ENCODE measurements at places on chromosomes 3 and 15. TPM values are rescaled to one million over a fixed set of nuclear protein-coding genes. Genes with fewer than 3 reads are reported as not detected.

GRCh38 chr3:7322957-7323669, 462.2 kb downstream of the GRM7 start:
- no peak for DNase-seq

DNA sequence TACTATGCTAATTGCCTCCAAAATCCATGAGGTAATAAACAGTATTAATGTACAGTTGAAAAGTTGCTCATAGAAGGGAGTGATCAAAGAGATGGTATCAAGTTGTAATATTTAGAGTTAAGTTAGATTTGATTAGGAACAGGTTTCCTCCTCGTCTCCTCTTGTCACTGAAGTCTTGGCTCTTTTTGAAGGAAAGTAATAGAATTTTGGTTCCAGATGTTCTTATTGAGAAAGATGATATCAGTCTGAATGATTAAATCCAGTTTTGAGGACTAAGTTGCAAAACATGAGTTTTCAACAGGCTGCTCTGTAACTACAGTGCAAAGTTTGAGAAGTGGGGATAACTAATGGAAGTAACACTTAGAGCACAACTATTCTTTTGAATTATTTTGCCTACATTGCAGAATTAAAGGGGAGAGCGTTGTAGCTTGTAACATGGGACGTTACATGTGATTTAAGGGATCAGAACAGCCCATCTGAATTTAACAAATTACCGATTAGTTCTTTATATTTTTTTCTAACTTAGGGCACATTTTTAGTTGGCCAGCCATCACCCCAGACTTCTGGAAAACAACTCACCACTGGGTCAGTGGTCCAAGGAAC, 48.3 kb downstream of the MAP6D1 start:
- no peak for DNase-seq

TLR9 gene
- not detected for total RNA-seq

DNA sequence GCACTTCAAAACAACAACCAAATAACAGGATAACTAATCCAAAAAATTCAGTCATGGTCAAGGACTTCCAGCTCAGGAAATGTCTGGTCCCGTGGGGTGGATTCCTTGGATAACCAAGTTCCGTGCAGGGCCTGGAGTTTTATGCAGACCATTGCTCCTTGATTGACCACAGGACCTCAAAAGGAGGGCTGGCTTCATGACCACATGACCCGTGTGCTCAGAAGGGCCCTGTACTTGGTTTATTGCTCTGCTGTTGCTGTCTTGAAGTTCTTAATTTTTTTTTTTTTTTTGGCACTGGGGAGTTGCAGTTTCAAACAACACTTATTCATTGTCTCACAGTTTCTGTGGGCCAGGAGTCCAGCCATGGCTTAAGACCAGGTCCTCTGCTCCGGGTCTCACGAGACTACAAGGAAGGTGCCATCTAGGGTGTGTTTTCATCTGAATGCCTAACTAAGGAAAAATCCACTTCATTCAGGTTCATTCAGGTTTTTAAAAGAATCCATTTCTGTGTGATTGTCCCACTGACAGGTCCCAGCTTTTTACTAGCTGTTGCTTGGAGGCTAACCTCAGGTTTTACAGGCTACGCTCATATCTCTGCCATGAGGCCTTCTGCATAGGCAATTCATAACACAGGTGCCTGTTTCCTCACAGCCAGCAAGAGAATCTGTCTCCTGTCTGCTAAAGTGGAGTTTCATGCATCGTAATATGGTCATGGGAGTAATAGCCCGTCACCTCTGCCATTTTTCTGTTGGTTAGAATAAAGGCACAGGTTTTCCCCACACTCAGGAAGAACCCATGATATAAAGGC, 65.3 kb downstream of the FLNB start:
- no peak for DNase-seq

CCK gene
- not detected for total RNA-seq

- no peak for DNase-seq
These were observed 827 bp upstream of the INO80 start for GRCh38 chr15:41116962-41117252.

GRCh38 chr15:101115393-101115785, 136.5 kb downstream of the CHSY1 start:
- DNase-seq = no peak

DNA sequence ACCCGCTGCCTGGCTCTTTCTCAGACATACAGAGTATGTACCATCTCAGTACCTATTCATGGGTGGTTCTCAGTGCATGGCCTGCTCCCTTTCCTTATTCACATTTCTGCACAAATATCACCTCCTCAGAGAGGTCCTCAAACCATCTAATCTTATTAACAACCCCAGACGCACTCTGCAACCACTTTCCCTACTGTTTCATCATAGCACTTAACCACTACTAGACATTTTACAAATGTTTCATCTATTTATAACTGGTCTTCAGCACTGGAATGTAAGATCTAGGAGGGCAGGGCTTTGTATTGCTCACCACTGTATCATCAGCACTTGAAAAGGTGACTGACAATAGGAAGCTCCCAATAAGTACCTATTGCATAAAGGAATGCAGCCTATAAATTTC, 45.1 kb downstream of the TNIK start:
- DNase-seq = no peak

DNA sequence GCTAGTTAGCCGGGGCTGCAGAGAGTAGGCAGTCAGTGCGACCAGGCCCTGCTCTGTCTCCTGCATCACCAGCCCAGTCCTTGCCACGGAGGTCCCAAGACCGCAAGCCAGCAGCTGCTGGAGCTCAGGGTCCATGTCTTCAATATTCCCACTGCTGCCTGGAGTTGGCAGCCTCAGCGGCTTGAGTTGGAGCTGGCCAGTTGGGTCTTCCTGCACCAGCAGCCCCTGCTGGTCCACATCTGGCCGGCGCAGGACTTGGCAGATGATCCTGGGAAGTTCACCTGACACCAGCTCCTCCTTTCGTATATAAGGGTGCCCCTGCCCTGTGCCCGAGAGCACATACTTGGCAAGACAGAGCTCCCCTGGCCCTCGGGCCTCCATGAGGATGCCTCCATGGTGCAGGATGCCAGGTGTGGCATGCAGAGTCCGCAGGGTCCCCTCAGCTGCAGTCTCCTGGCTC, 5.7 kb downstream of the XIRP1 start:
- DNase-seq = no peak

STX19 gene
- total RNA-seq = not detected

DNA sequence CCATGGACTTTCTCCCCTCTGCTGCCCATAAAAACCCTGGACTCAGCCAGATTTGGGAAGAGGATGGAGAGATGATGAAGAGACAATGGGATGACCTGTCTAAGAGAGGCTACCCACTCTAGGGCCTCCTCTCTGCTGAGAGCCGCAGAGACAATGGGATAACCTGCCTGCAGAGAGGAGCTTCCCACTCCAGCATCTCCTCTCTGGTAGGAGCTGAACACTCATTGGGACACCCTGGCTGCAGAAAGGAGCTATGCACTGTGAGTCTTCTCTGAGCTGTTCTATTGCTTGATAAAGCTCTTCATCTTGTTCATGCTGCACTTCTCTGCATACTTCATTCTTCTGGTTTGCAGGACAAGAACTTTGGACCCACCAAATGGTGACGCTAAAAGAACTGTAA, 4.5 kb upstream of the XCR1 start:
- no peak for DNase-seq

DNA sequence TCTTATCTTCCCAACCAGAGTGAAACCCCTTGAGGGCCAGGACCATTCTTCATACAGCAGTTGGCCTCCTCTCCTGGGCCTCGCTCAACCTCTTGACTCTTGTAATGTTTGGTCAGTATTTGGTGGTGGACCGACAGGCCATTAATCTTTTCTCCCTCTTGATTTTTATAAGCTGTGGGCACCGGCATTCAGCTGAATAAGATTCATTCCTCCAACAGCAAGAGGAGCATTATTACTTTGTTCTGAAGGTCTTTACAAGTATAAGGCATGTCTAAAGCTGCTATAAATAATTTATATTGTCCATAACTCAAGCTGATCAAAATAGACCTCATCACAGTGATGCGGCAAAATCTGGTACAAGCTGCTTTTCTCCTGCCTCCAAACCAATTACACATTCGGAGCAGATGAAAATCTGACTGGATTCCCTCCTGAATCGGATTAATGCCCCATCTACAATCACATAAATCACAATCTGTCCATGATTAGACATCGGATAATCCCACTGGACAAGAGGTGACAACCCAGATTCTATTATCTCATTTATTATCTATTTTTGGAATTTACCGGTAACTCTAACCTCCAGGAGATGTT, 8.4 kb upstream of the ISL2 start:
- DNase-seq = no peak

- no peak for DNase-seq
These were observed 94.7 kb downstream of the CCNL1 start for GRCh38 chr3:157065201-157065600.

HDDC3 gene
- 16.7 TPM for total RNA-seq

DNA sequence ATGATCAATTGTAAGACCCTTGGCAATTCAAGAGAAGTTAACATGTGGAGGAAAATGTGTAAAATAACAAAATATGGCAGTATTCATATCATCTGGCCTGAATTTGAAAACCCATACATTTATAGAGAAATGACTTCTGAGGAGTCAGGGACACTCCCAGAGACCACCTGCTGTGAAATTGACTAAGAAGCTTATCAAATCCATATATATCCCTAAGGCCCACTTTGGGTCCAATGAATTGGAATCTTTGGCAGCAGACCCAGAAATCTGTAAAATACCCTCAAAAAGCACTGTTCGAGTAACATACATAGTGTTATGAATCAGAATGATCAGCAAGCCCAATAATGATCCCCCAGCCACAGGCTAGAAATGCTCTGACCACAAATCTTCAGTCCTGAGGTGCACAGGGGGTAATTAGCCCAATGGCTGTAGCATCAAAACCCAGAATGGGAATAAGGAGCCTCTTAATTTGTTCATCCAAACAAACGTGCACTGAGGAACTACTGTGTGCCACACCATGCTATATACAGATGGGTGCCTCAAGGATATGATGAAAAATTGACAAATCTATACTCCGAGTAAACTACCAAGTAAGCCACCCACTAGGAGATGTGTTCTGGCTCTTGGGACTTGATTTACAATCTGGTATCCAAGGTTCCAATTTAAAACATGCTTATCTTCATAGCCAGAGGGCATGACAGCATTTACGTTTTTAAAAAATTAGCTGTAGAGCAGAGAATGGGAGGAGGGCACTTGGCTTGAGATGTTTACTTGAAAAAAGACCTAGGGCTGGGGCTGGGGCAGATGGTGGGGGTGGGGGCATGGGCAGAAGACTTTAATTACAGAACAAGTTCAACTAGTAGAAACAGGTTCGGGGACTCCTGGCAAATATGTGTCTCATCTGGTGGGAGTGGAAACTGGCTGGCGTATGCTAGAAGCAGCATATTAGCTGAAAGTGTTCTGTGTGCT, 9.1 kb upstream of the ARHGEF3 start:
- no peak for DNase-seq

MAP2K5 gene
- total RNA-seq = 19.6 TPM

AHSG gene
- total RNA-seq = not detected

GRCh38 chr15:68706256-68706655, 114.4 kb downstream of the ANP32A start:
- no peak for DNase-seq

- DNase-seq = no peak
These were observed 15.4 kb downstream of the CRTC3 start for GRCh38 chr15:90545095-90545494.

CKMT1B gene
- 1.9 TPM for total RNA-seq

TRAT1 gene
- not detected for total RNA-seq

- DNase-seq = no peak
These were observed 1.1 kb upstream of the MYH15 start for GRCh38 chr3:108511490-108511889.

DNA sequence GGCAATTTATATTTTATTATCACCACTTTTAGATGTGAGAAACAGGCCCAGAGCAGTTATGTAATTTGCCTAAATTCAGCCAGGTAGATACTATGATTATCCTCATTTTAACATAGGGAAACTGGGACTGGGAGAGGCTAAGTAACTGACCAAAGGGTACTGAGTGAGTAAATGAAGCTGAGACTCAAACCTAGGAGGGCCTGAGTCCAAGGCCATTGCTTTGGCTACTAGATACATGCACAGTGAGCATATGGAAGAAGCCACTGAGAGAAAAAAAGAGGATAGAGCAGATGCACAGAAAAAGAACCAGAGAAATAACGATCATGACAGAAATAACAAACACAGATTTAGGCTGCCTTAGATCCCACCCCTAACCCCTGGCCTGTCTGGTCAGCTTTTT, 33.6 kb downstream of the USF3 start:
- no peak for DNase-seq

GALNT15 gene
- total RNA-seq = not detected

NAALADL2 gene
- total RNA-seq = 4.3 TPM

DNA sequence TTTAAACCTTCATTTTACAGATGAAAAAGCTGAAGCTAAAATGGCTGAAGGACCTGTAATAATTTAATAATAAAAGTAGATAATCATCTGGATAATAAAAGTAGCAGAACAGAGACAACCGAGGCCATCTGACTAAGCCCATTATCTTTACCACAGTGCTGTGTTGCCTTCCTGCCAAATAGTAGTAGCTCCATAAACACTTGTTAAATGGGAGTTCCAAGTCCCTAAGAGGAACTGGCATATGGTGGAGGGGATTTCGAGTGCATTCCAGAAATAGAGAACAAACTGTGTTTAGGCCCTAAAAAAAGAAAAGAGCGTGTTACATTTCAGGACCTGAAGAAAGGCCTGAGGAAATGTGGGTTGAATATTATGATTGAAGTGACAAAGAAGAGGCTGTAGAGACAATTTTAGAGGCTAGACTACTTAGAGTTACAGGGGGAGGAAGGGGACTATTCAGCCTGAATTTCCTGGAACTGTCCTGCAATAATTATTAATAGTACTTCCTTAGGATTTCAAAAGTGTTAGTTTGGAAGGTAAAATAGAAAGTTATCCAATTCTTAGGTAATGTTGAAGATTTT, 424.3 kb downstream of the ROBO2 start:
- DNase-seq = no peak

- DNase-seq = no peak
These were observed at the start of gene CD96 for GRCh38 chr3:111541911-111542483. TSS of gene CD96 (plus strand) at chr3:111542197. CDS start at chr3:111542249, 52 bp downstream.

DNA sequence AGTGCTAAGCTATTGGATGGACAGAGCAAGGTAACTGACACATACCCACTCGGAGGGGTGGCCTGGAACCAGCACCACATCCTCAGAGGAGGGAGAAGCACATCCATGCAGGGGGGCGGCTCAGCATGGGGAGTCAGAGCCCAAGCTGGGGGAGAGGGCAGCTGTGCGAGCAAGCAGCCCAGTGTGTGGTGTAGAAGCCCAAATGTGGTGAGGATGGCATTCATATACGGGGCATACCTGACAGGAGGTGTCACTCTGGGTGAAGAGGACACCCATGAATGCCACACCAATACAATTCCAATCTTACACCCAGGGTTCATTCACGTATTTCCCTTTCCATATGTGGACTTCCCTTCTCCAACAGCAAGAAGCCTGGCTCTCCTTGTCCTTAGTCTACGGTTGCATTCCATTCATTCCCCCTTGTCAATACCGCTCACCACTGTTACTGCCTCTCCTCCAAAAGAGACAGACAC, 58.7 kb upstream of the ACAN start:
- DNase-seq = no peak

- no peak for DNase-seq
These were observed 16.4 kb upstream of the FGD5 start for GRCh38 chr3:14802381-14802731.

GRCh38 chr15:34914317-34914716, 55.2 kb downstream of the AQR start:
- no peak for DNase-seq

CPOX gene
- total RNA-seq = 29.8 TPM

C3orf85 gene
- total RNA-seq = not detected

RHOV gene
- total RNA-seq = 0.80 TPM
